ENCODE measurements at places on chromosomes 12 and 14. TPM values are rescaled to one million over a fixed set of nuclear protein-coding genes. Genes with fewer than 3 reads are reported as not detected.

SNRNP35 gene
- 16.3 TPM for total RNA-seq

- DNase-seq = no peak
Measured at GRCh38 chr12:608921-609320, 54.3 kb downstream of the NINJ2 start.

- DNase-seq = no peak
Measured at GRCh38 chr12:57190037-57190436, 26.6 kb upstream of the NXPH4 start.

GRCh38 chr12:7869137-7869536 is 3.6 kb downstream of the SLC2A14 start:
- no peak for DNase-seq

CKB gene
- total RNA-seq = 546 TPM

DNA sequence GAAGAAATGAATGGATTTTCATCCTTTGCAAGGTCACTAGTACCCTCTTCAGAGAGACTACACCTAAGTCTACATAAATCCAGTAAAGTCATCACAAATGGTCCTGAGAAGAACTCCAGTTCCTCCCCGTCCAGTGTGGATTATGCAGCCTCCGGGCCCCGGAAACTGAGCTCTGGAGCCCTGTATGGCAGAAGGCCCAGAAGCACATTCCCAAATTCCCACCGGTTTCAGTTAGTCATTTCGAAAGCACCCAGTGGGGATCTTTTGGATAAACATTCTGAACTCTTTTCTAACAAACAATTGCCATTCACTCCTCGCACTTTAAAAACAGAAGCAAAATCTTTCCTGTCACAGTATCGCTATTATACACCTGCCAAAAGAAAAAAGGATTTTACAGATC is 40.8 kb downstream of the SPATA7 start:
- DNase-seq = no peak

GRCh38 chr14:105155071-105155651 is 13.4 kb downstream of the JAG2 start:
- DNase-seq = no peak

GRCh38 chr12:58196971-58197370 is 255.6 kb downstream of the ATP23 start:
- DNase-seq = no peak

DNA sequence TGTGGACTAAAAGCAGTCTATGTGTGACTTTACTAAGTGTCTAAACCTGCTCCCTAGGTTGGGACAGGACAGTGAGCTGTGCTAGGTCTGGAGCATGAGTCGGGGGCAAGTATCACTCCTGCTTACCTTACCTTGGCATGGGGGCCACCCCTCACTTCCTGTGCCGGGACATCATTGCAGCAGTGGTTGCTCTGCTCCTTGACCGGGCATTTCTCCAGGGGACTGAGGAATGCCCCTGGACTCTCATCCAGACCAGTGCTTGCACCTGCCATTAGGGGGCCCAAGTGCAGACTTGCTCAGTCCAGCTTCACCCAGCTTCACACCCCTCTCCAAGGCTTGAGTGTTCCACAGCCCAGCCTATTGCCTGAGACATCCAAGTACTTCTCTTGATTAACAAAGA is 84.7 kb upstream of the NELL2 start:
- peak; percentile 86 for DNase-seq

DNA sequence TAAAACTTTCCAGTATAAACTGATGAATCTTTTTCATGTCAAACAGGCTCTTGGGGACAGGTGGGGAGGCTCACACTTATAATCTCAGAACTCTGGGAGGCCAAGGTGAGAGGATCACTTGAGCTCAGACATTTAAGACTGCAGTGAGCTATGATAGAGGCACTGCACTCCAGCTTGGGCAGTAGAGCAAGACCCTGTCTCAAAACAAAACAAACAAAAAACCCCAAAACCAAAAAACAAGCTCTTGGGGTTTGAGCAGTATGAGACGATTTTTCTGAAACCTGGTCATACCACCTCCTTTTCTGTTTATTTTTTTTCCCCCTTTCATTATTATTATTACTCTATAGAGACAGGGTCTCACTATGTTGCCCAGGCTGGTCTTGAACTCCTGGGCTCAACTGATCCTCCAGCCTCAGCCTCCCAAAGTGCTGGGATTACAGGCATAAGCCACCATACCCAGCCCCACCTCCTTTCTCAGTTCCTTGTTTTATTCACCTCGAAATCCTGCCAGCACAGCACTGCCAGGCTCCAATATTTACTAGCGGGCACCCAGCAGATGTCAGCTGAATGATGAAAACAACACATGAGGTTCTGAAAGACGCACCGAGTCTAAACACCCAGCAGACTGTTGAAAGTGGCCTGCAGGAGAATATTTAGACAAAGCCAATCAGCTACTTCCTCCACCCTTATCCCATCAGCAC is 19.5 kb upstream of the CDK17 start:
- no peak for DNase-seq

RNFT2 gene
- total RNA-seq = 29.5 TPM

NRIP2 gene
- 0.15 TPM for total RNA-seq

SLC6A12 gene
- 0.20 TPM for total RNA-seq

DNA sequence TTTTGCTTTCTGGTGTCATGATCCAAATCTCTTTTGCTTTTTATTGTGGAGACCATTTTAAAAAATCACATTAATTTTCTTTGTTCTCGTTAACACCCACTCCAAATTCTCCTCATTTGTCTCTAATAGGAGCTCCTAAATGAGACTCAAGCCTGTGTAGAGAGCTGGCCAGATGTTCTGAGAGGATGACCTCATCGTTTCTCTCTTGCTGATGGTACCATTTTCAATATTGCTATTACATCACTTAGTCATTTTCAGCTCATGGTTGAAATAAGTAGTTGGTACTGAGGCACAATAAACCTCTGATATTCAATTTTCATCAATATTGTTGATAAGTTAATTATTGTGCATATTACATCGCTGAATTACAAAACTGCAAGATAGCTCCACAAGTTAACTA is 31.5 kb downstream of the SPTB start:
- no peak for DNase-seq

DNA sequence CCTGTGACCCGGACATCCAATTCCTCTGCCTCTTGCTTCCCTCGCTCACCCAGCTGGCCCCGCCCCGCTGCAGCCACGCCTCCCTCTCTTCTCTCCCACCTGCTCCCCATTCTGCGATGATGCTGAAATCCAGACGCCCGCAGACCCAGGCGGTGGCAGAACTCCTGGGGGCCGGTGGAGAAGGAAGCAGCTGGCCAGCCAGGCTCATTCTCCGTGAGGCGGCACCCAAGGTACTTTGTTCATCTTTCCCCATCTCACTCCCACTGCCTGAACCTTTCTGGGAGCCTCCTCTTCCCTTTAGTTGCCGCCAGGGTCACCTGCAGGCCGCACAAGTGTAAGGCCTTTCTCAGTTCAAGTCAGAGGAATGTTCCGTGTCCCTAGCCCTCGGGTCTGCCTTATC is 35.7 kb downstream of the FOXN4 start:
- peak; percentile 85 for DNase-seq

DNA sequence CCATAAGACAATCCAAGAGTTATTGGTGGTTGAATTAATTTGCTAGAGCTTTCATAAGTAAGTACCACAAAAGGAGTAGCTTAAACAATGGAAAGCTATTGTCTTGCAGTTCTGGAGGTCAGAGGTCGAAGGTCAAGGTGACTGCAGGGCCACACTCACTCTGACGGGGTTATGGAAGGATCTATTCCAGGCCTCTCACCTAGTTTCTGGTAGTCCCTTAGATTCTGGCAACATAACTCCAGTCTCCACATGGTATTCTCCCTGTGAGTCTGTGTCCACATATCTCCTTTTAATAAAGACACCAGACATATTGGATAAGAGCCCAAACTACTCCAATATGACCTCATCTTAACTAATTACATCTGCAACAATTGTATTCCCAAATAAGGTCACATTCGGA is 273.4 kb downstream of the FOXN3 start:
- no peak for DNase-seq

MGAT4C gene
- 2.1 TPM for total RNA-seq

LBHD2 gene
- not detected for total RNA-seq

TSPAN8 gene
- not detected for total RNA-seq

- DNase-seq = no peak
Measured at GRCh38 chr12:57126061-57126460, 2.2 kb upstream of the LRP1 start.

DNA sequence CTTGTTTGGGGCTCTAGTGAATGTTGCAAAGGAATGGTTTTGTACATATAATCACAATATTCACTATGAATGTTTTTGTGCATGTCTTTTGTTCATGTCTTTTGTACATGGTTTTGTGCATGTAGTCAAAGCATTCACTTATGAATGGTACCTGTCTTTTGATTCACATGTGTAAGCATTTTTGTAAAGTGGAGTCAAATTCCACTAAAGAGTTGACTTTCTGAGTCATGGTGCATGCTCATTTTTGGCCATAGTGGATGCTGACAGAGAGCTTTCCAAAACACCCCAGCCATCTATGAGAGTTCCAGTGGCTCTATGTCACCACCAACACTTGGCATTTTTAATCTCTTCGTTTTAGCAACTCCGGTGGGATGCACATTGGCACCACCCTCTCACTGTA is 1185.9 kb upstream of the TMEM132C start:
- DNase-seq = no peak

DNA sequence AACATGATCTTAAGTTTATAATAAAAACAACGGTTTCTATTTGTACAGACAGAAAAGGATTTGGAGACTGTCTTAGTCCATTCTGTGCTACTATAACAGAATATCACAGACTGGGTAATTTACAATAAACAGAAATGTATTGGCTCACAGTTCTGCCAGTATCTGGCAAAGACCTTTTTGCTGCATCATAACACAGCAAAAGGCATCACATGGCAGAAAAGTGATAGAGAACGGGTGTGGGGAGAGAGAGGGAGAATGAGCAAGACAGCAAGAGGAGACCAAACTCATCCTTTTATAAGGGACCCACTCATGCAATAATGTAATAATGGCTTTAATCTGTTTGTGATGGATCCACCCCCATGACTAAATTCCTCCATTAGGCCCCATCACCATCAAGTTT is 17.0 kb upstream of the NUDT4 start:
- DNase-seq = no peak

SUPT16H gene
- total RNA-seq = 215 TPM

DNA sequence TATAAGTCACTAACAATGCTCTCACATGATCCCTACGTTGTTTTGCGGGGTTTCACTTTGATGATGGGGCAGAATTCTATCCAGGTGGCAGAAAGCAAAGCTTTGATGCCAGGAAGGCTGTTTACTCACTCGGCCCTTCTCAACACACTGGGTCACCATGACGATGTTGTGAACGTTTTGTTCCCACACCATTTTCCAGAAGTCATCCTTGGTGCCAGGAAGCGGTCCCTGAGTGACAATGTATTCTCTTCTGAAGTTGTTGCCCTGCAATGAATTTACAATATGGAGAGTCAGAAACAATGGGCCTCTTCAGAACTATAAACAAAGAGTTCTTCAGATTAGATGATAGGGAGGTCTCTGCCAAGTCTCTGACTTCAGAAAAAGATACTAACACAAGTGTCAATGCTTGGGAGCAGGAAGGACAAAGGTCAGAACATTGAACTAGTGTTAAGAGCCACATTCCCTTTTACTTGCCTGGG is 101.3 kb downstream of the PTPRB start:
- no peak for DNase-seq

- peak; percentile 89 for DNase-seq
Measured at GRCh38 chr14:55103005-55103640, 25.9 kb upstream of the LGALS3 start.

STAC3 gene
- total RNA-seq = 2.0 TPM

DNA sequence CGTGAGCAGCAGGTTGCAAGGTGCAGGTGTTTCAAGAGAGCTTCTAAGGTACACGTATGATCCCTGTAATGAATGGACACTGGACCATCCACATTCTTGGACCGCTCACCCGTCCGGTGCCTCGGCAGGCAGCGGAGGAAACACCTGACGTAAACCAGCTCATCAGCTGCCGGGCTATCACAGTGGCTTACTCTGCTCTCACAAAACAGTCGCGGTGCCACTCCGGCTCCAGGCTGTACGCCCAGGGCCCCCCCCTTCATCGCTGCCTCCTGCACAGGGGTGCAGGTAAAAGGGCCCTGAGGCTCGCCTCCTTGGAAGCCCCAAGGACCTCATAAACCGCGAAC is 436 bp downstream of the VPS33A start:
- no peak for DNase-seq

DNA sequence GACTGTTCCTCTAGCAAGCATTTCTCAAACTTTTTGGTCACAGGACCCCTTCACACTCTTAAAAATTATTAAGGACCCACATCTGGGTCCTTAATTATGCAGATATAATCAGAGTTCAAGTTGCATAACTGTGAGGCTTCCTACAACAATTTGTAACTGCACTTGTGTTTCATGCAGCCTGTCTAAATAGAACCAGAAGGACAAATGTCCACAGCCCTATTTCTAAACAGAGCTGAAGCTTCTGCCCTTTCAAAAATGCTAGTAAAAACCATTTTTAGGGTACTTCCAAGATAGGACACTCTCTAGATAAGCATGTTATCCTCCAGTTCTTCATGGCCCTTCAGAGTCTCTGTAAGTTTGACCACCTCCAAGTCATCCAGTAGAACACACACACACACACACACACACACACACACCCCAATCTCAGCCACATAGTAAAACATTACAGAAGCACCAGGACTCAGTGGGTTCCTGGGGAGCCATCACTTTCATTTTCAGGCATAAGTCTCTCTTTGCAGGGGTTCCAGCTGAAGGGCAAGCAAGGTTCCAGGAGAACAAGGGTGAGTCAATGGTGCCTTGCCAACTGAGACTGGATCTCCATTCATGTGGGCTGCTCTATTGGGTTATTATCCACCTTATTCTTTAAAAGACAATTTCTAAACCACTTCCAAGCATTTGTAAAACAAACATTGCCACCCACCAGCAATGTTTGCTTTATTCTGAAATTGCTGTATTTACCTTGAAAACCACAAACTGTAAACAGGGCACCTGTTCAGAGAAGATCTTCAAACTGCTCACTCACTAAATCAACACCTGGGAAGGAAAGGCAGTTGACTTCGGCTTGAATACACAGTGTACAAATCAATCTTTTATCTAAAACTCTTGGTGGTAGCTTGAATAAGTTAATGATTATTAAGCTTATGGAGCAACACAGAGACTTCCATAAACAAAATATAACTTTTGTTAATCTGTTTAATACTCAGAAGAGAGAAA is 64.1 kb downstream of the ITPR2 start:
- no peak for DNase-seq

ARID4A gene
- 12.9 TPM for total RNA-seq

DPF3 gene
- total RNA-seq = not detected

DNA sequence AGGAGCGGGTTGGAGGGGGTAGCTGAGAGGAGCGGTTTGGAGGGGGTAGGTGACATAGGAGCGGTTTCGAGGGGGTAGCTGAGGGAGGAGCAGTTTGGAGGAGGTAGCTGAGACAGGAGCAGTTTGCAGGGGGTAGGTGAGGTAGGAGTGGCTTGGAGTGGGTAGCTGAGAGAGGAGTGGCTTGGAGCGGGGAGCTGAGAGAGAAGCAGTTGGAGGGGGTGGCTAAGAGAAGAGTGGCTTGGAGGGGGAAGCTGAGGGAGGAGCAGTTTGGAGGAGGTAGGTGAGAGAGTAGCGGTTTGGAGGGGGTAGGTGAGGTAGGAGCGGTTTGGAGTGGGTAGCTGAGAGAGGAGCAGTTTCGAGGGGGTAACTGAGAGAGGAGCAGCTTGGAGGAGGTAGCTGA is 152.1 kb downstream of the GLT1D1 start:
- no peak for DNase-seq

FOXJ2 gene
- 5.9 TPM for total RNA-seq

GRCh38 chr14:89870316-89870715 is 84.2 kb downstream of the EFCAB11 start:
- DNase-seq = no peak

- DNase-seq = no peak
Measured at GRCh38 chr14:74949859-74950573, 5.4 kb downstream of the PGF start.

- DNase-seq = no peak
Measured at GRCh38 chr12:93567174-93567573, 5.3 kb upstream of the SOCS2 start.

All from H9 (cell line).